ENCODE measurements at places on chromosomes 12 and 14.

GRCh38 chr12:127628645-127629044, 638.3 kb upstream of the TMEM132C start:
- DNase-seq = no peak

DNA sequence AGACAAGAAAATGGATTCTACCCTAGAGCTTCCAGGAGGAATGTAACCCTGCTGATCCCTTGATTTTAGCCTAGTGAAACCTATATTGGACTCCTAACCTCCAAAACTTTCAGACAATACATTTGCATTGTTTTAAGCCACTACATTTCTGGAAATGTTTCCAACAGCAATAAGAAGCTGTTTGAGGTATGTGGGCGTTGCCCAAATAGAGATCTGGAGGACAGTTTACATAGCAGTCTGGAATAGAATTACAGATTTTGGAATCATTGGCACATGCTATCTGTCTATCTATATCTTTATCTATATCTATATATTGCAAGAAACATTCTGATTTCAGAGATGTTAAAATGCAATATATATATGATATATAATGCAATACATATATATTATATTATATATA, 42.4 kb upstream of the EGLN3 start:
- DNase-seq = no peak

GRCh38 chr14:69235708-69236107, 24.2 kb upstream of the GALNT16 start:
- DNase-seq = no peak

GRCh38 chr12:122089077-122089476, 10.5 kb downstream of the MLXIP start:
- no peak for DNase-seq

GRCh38 chr14:68377459-68377858, 415.4 kb downstream of the ZFP36L1 start:
- no peak for DNase-seq

GRCh38 chr12:108757856-108758255, 26.5 kb upstream of the CORO1C start:
- DNase-seq = no peak

DNA sequence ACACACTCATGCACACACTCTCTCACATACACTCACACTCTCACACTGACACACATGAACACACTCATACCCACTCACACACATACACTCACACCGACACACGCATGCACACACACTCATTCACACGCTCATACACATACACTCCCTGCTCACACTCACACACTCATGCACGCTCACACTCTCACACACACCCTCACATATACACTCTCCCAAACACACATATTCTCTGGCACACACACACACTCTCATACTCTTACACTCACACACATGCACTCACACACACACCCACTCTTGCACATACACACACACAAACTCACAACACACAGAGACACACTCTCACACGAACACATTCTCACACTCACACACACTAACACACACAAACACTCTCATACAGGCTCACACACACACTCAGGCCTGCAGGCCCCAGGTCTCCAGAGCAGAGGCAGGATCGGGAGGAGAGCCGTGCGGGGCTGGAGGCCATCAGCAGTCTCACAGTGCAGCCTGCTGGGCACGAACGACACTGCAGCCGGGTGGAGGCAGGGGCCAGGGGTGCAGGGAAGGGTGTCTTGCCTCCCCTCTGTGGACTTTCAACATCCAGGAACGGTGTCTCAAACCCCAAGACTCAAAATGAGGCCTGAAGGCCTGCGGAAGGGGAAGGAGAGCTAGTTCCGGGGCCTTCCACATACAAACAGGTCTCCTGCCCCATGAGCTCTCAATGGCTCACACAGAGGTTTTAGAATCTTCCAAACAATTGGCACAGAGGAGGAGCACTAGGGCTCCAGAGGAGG, 148.7 kb downstream of the ANO2 start:
- no peak for DNase-seq

DNA sequence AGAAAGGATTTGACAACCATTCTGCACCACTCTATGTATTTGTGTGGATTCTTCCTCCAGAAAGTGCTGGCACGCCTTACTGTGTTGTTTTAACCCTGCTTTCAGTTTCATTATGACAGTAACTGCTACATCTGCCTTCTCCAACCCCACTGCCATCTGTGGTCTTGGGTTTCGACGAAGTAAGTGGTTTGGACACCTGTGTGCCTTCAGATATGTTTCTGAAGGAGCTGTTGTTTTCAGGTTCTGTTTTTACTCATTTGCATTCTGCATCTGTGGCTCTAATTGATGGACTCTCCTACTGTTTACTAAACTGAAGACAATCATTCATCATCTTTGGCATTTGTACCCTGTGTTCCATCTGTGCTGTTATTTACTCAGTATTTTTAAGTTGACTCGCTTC, 4.1 kb downstream of the TSHR start:
- peak; percentile 13 for DNase-seq

DNA sequence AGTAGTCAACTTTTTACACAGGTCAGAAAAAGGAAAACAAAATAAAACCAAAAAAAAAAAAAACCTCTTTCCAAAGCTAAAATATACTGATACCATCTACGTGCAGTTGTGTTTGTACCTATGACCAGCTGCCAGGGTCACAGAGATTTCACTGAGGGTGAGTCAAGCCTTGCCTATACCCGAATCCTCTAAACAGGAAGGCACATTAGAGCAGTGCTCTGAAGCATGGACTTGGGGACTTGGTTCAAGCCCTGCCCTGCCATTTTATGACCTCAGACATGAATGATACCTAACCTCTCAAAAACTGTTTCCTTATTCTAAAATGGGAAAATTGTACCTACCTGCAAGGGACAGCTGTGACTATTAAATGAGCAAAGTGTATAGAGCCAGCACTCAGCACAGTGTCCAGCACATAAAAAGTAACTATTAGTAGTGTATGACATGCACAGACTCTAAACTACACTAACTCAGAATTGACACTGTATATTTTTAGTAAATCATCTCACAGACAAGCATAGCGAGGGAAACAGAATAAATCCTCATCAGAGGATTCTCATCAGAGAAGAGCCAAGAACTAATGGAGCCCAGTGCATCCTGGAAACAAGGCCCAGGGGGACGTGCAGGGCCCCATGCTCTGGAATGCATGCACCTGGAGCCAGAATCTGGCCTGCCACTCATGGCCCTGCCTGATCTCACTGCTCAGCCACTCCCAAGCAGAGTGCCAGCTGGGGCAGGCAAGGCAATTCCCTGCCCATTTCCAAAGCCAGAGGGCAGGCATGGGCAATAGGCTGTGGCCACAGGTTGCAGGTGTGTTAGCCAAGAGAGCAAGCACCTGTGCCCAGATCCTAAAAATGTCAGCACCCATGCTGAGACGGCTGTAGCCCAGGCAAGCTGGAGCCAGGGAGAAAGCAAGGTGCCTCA, 57.0 kb downstream of the NT5DC3 start:
- DNase-seq = no peak

- DNase-seq = no peak
These were observed 103.9 kb downstream of the ZFP36L1 start for GRCh38 chr14:68688872-68689371.

Measured in NCI-H187 treated with DMSO at 0.1 percent for 48 hours (cell line).